ENCODE measurements at places on chromosomes 4 and X.

- DNase-seq = no peak
These were observed 493.7 kb downstream of the MAGEE1 start for GRCh38 chrX:76921176-76921575.

- no peak for DNase-seq
These were observed 18.8 kb upstream of the AREG start for GRCh38 chr4:74426101-74426500.

- no peak for DNase-seq
These were observed 110.0 kb downstream of the ARHGAP6 start for GRCh38 chrX:11555759-11556158.

DNA sequence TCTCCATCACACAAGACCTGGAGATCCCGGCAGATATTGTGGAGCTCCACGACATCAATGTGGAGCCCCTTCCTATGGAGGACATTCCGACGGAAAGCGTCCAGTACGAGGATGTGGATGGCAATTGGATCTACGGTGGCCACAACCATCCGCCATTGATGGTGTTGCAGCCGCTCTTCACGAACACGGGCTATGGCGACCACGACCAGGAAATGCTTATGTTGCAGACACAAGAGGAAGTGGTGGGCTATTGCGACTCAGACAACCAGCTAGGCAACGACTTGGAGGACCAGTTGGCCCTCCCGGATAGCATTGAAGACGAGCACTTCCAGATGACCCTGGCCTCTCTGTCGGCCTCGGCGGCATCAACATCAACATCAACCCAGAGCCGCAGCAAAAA, 717 bp downstream of the YY2 start:
- no peak for DNase-seq

GRCh38 chrX:70500826-70501225, 56.2 kb downstream of the DLG3 start:
- DNase-seq = no peak

DNA sequence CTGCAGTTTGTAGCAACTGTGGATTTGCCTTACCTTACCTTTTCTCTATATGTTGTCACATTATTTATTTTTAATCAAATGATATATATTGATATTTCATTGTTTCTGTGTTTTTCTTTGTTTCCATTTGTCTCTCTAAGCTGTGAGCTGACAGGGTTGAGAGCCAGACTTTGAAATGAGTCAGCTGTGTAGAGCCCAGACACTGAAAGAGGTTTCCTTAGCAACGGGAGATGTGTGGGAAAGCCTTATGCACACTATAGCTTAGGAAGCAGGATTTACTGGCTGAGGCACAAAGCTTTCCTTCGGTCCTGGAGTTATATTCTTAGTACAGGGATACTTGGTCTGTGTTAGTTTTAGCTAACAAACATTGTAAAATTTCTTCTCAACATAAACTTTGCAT, 192.2 kb downstream of the FGF13 start:
- DNase-seq = no peak

DNA sequence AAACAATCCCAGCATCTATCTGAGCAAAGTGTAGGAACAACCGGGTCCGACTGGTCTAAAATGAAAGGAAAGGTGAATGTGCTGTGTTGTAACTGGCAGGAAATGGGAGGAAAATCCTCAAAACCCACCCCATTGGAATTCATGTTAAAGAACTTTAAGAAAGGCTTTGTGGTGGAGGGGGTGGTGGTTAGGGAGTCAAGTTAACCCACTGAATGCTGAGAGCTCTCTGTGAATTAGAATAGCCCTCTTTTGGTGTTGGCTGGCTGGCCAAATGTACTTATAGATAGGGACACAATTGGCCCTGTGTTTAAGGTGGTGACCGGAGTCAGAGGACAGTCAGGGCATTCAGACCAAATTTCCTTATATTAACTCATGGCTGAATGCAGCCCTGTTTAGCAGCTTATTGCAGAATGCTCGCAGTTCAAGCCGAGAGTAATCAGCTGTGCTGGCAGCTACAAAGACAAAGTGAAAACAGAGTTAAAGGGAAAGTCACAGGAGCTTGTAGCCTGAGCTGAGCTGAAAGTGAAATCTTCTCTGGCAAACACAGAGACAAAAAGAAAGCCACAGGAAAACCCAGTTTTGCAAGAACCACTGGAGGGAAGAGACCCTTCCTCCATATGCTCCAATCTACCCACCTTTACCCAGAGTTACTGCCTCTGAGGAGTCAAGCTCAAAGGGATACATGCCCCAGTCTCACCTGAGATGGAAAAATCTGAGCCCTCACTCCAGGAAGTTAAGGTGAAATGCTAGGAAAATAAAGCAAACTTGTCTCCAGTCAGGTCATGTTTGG, 38.5 kb upstream of the UGT2B7 start:
- no peak for DNase-seq

GRCh38 chrX:41718481-41719235, 5.3 kb upstream of the GPR82 start:
- DNase-seq = no peak

DNA sequence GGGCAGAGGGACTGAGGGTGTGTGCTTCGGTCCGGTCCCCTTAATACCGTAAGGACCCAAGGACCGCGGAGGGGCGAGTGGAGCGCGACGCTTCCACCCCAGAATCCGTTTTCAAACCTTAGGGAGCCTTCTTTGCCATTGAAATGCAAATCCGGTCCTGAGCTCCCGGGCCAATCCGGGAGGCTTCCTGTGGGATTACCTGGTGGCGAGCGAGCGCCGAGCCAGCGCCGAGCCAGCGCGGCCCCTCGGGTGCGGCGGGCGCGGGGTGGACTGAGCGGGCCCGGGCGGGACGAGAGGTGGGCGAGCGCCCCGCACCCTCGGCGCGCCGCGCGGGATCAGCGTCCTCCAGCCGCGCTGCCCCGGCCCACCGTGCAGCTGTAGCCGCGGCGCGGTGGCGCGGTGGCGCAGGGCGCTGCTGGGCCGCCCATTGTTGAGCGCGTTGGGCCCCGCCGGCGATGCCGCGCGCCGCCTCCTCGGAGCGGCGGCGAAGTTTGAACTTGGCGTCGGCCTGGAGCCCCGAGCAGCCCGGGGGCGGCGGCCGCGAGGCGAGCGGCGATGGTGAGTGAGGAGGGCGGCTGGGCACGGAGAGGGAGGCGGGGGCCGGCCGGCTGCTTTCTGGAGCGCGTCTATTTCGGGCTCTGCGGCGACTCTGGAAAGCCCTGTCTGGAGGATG, 208.7 kb downstream of the SOWAHB start:
- no peak for DNase-seq

DNA sequence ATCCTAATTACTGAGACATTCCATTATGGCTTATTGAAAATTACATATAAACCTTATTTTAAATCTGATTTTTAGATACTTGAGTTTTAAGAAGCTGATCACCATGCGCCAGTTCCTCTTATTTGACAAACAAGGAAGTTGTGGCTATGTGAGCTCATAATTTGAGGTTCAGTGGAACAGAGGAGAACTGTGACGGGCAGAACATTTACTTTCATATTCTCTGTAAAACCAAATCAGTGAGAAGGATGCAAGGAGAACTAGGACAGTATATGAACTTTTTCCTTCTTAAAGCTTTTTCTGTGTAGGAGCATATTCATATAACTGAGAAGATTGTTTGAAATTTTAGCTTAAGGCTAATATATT, 25.3 kb downstream of the STIM2 start:
- no peak for DNase-seq

GRCh38 chrX:71282514-71283402, 677 bp upstream of the NONO start:
- DNase-seq = no peak

DNA sequence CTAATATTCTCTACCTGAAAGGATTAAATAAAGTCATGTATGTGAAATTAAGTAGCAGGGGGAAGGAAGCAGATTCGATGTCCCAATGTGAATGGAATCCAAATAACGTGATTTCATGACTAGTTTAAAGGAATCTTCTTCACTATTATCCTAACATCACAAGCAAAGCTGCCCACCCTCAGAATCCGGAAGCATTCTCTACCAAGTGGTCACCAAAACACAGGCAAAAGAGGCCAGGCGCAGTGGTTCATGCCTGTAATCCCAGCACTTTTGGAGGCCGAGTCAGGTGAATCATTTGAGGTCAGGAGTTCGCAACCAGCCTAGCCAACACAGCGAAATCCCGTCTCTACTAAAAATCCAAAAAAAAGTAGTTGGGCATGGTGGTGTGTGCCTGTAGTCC, 212.9 kb downstream of the LDB2 start:
- DNase-seq = no peak

GRCh38 chrX:154012336-154012991, 7.2 kb downstream of the IRAK1 start:
- DNase-seq = no peak

DNA sequence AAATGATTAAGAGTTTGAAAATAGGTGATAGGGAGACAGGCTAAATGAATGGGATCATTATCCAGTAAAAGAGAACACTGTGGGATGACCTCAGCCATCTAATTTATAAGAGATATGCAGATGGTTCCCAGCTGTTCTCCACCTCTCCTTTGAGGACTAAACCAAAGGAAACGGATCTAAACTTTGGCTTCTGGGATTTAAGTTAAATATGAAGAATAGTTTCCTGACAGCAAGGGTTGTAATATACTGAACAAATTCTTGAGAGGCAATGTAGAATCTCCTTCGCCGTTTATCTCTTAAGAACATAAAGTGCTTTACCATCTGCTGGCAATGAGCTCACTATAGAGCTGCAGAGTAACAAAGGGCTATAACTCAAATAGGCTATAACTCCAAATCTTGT, 35.4 kb upstream of the HPGDS start:
- no peak for DNase-seq

DNA sequence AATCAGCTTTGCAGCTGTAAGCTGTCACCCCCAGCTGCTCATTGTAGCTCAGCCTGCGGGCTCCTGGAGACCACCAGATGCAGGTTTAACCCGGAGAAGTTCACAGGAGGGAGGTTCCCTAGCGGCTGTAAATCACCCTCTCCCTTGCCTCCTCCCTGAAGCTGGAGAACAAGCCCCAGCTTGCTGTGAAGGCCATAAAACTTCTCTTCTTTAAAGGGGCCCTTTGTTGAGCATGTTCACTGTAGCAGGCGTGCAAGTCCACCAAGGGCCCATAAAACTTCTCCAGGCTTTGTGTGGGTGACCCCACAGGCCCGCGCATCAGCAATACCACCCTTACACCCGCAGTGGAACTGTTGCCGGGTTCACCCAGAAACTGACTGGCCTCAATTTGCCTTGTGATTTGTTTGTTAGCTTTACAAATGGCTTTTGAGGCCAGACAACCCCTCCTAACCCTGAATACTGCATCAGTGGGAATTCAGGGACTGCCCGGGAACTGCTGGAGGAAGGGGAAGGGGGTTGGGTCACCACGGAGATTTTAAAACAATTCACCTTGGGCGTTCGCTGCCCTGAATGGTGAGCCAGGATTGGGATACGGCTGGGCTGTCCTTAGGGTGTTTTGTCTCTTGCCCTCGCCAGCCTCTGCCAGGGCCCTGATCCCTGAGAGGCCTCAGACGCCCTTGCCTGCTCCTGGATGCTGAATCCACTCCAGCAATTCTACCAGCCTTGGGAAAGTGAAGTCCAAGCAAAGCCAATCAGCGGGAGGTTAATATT, 49.5 kb upstream of the ATP6AP2 start:
- no peak for DNase-seq

DNA sequence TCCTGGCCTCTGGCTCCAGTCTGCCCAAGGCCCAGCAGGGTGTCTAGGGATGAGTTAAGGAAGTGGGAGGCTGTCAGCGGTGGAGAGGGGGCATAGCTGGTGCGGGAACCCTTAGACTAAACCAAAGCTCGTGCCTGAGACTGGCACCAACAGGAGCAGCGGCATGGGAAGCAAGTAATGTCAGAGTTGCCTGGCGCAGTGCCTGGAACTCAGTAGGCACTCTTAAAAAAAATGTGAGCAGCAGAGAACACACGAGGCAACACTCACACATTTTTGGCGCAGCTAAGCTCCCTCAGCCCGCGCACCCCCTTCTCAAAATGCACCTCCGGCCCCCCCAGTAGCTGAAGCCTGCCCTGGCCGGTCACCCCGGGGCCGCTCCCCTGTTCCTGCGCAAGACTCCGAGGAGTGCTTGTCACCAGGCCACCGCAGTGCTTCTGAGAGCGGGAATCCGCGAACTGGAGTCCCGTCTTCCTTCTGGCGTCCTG, 583 bp downstream of the GABRE start:
- no peak for DNase-seq

DNA sequence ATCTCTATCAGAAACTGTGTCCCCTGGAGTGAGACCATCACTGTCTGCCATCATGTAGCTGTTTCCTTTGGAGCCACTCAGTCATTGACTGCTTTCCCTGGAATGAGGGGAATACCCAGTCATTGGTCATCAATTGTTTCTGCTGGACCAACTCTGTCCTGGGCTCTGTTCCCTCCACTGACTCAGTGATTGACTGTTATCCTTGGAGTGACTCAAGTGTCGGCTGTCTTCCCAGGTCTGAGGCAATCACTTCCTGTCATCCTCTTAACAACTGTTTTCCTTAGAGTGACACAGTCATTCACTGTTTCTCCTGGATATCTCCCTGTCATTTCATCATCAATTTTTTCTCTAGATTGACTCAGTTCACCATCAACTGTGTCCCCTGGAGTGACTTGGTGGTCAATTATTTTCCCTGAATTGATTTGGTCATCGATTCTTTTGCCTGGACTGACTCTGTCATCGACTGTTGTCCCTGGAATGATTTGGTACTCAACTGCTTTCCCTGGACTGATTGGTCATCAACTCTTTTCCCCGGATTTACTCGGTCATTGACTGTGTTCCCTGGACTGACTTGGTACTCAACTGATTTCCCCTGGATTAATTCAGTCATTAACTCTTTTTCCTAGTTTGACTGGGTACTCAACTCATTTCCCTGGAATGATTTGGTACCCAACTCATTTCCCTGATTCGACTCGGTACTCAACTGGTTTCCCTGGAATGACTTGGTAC, 327.9 kb upstream of the VCX start:
- no peak for DNase-seq

All from NCI-H446 treated with DMSO at 0.1 percent for 48 hours (cell line).